ENCODE measurements at places on chromosomes 4 and X.
A peak's percentile ranks its signal among the peaks of the same experiment; 100 is the strongest.

GRCh38 chr4:142405021-142405694 lies 440.9 kb downstream of the INPP4B start:
- peak; percentile 71 for DNase-seq

- DNase-seq: no peak
These were observed 35.5 kb downstream of the NCAPG start for GRCh38 chr4:17846266-17846665.

DNA sequence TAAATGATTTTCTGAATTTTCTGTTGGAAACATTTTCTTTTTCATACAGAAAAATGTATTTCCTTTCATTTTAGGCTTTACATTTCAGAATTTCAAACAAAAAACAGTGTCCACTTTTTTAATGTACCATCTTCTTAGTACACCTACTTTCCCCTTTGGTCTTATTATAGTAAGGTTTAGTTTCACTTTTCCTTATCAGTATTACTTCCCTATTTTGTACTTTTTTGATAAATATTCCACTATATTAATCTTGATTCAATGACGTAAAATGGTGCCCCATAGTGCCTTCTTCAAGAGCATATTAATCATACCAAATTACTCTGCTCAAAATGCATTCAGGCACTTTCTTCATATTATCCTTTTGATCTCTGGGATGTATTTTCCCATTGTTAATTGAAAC lies 52.5 kb downstream of the BANK1 start:
- DNase-seq: no peak

- no peak for DNase-seq
These were observed 167.0 kb downstream of the SMIM20 start for GRCh38 chr4:26080870-26081628.

- DNase-seq: no peak
These were observed 7.6 kb downstream of the CLCN5 start for GRCh38 chrX:49930039-49930438.

DNA sequence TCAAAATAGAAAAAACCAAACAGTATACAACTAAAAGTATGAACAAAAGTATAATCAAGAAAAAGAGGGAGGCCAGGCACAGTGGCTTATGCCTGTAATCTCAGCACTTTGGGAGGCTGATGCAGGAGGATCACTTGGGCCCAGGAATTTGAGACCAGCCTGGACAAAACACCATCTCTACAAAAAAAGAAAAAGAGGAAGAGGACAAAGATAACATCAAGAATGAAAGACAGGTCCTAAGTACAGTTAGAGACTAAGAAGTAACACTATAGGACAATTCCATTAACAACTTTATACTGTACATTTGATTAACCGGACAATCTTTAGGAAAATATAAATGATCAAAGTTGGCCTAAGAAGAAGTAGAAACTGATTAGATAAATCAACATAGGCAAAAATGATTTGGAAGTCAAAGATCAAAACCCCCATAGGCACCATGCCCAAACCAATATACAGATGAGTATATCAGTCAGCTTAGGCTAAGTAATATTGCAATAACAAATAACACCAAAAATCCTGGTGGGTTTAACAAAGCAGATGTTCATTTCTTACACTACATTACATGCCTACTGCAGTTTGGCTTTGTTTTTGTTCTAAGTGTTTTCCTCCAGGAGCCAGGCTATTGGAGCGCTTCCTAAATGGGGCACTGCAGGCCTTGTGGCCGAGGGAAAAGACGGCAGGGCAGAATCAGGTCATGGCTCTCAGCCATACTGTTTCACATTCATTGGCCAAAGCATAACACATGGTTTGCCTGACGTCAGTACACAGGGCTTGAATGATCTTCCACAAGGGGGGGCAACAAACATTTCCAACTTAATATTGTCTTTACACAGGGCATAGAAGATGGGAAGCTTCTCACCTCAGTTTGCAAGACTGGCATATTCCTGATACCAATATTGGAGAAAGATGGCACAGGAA lies 42.2 kb upstream of the HGFAC start:
- DNase-seq: no peak

DNA sequence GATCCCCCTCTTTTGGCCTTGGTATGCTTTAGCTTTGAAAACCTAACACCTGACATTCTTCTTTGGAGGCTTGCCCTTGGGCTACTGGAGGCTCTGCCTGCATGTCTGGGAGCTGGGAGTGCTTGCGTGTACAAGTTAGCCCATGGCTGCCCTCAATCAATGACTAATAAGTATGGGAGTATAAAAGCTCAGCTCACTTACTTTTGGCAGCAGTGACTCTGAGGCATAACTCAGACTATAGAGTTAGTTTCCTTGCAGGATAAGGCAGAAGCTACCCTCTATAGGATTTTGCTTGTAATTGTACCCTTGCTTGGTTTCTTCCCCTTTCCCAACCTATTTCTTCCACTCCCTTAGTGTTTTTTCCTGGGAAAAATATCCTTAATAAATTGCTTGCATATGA lies 247.9 kb downstream of the PPP1R2C start:
- no peak for DNase-seq
